ENCODE measurements at places on chromosomes 4 and X. TPM values are rescaled to one million over a fixed set of nuclear protein-coding genes. Genes with fewer than 3 reads are reported as not detected.

GRCh38 chrX:44019911-44020310, 46.7 kb upstream of the NDP start:
- DNase-seq = no peak

The GASK1B gene
- polyA plus RNA-seq = 41.7 TPM

DNA sequence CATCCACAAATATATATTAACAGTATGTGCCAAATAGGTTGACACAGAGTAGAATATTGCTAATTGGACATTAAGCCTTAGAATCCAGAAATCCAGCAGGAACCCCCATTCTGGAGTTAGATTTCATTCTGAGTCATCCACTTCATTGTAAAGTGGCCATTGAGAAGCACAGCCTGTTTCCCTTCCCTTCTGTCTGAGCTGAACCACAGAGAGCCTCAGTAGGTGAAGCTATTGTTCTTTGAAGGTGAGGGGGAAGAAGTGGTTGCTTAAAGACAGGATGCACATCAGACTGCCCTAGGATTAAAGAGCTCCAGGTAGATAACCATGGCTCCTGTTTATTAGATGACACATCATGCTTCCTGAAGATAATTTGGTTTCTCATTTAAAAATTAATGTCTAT, 30.6 kb upstream of the MCF2 start:
- DNase-seq = no peak

- peak; percentile 35 for DNase-seq
These were observed at the start of gene PRSS48 for GRCh38 chr4:151276787-151277562. Gene PRSS48 (plus strand): TSS chr4:151277161. CDS start chr4:151277173, 12 bp downstream.

DNA sequence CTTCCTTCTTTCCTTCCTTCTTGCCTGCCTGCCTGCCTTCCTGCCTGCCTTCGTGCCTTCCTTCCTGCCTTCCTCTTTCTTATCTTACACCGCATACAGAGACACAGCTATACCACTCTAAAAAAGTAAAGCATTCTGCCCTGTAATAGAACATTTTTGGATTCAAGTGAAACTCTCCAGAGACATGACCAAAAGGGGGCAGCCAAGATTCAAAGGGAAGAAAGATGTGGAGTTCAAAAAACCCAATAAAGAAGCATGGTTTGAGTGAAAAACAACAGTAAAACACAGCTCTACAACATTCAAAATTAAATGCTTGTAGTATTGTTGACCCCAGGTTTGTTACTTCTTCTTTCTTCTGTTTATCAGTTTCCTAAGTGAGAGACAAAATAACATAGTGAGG, 914.9 kb upstream of the PCDH7 start:
- DNase-seq = no peak

DNA sequence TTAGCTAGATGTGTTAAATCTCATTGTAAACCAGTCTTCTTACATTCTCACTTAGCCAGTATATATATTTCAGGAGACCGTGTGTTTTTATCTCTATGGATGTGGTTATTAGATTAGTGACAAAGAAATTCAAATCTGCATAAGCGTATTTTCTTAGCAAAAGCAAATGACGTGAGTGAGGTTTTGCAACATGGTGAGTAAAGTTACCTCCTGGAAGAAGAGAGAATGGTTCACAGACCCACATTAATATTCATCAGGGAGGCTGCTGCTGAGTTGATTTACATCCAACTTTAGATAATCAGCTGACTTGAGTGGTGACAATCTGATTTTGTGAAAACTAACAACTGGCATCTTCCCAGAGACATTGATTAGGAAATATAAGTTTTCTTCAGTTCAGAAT, 589.9 kb upstream of the GALNT7 start:
- no peak for DNase-seq

- DNase-seq = no peak
These were observed 13.8 kb upstream of the MAN2B2 start for GRCh38 chr4:6561173-6561516.

The ADAMTS3 gene
- polyA plus RNA-seq = 9.8 TPM

- DNase-seq = no peak
These were observed 6.9 kb upstream of the STK32B start for GRCh38 chr4:5044341-5044740.

DNA sequence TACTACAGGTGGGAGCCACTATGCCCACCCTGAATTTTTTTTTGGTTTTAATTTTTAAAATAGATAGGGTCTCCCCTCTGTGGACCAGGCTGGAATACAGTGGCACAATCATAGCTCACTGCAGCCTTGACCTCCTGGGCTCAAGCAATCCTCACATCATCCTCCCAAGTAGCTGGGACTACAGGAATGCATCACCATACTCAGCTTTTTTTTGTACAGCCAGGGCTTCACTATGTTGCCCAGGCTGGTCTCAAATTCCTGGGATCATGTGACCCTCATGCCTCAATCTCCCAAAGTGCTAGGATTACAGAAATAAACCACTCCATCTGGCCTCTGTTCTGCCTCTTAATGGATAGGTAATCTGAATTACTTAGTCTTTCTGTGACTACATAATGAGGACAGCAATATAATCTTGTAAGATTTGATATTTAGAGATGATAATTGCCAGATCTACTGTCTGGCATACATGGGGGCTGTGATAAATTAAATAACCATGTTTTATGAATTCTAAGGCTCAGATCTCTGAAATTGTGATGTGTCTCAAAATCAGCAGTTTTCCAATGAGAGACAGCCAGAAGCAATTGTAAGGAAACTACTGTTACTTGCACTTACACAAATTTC, 26.7 kb downstream of the PDS5A start:
- no peak for DNase-seq

All from left renal pelvis (tissue), 4 donors.